ENCODE measurements at places on chromosomes 13 and 19. TPM values are rescaled to one million over a fixed set of nuclear protein-coding genes. Genes with fewer than 3 reads are reported as not detected.

DNA sequence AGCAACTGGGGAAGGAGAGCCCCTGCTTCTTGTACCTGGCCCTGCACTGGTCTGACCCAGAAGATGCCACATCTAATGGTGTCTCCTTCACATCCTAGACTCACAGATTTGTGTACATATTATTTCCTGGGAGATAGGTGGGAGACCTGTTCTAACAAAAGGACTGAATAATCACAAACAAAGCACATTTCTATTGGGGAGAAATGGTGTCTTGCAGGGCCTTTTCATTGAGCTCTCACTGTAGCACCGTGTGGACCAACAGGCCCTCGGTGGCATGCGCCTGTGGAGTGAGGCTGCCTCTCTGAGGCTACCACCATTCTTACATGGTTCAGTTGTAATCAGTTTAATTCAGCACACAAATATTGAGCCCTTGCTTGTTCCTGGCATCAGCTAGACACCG lies 989 bp upstream of the SACS start:
- DNase-seq: no peak

DNA sequence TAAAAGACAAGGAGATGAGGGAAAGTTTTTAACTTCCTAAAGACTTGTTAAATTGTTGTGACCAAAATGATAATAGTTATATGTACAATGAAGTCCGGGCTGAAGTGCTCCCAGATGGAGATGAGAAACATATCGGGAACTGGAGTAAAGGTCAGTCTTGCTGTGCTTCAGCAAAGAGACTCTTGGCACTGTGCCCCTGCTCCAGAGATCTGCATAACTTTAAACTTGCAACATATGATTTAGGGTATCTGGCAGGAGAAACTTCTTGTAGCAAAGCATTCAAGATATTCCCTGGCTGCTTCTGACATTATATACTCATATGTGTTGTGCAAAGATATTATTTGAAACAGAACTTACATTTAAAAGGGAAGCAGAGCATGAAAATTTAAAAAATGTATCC lies 786.6 kb upstream of the SLITRK6 start:
- peak; percentile 26 for DNase-seq

The SMIM44 gene
- polyA plus RNA-seq: 0.28 TPM

The SIGLEC8 gene
- not detected for polyA plus RNA-seq

- DNase-seq: no peak
Observed at GRCh38 chr19:49064768-49065611, at the start of gene NTF4. Gene NTF4 (minus strand): TSS chr19:49064818. CDS start chr19:49061997, 2,821 bp downstream.

DNA sequence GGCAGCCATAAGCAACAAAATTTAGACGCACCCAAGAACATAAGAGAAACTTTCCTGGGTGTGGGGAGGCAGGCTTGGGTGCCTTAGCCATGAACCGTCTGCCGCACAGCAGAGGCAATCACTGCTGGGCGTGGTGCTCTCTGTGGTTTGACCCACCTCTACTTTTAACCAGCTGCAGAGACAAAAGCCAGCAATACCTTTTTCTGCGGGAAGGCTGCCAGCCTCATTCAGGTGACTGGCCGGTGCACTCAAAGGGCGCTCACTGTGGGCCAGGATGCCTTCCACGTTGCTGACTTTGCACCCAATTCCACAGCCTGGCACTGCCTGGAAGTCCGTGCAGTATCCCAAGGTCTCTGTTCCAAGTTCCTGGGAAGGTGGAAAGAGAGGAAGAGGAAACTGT lies 69.1 kb downstream of the ATP7B start:
- no peak for DNase-seq

DNA sequence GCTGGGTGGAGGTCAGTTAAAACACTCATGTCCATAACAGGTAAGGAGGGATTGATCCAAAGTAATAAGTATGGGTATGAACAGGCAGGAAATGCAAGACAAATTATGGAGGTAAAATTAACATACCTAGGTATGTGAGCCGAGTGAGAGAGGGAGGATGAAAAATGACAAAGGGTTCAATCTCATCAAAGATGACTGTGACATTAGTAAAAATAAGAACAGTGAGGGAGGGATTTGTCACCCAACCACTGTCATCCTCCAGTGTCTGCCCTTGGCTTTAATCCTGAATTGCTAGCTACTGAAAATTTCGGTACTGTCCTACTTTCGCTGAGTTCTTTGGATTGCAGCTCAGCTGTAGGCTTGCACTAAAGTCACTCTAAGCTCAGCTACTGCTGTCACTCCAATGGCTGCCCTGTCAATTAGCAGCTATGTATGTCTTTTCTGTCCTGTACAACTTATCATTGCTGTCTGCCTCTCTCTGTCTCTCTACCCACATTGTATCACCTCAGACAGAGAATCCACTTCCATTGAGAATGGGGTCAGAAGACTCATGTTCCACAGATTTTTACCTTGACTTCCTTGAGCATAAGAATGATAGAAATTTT lies 62.5 kb downstream of the LRRC63 start:
- DNase-seq: no peak

DNA sequence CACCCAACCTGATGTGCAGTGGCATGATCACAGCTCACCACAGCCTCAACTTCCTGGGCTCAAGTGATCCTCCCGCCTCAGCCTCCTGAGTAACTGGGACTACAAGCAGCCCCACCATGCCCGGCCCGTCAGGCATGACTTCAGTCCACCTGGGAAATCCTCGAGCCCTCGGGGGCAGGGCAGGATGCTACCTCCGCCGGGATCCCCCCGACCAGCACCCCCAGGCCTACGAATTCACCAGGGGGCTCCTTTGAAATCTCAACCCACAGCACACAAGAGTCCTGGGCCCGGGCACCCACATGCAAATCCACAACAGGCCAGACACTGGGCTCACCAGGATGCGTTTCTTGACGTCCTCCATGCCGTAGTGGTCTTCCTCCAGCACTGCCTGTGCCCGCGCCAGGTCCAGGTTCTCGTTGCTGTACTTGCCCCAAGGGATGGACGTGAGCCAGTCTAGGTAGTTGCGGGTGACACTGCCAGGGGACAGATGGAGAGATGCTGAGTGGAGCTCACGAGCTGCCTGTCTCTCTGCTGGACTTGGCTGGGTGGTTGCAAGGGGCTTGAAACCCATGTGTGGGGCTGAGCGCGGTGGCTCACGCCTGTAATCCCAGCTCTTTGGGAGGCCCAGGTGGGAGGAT lies 10.5 kb downstream of the RPL36 start:
- DNase-seq: no peak

DNA sequence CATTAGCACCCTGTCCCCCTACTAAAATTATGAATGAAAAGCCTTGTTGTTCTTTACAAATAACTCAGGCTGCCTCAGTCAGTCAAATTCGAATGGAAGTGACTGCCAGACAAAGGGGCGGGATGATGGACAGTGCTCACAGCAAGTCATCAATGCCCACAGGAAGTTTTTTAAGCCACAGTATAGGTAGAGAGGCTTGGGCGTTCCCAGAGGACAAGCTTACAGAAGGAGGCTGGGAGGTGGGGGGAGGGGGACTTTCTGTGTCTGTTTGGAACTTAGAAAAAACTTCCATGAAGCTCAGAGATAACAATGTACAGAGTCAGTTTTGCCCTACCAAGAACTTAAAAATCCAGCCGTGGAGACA lies 18.5 kb upstream of the SPRY2 start:
- DNase-seq: no peak

The NLRP4 gene
- polyA plus RNA-seq: not detected

DNA sequence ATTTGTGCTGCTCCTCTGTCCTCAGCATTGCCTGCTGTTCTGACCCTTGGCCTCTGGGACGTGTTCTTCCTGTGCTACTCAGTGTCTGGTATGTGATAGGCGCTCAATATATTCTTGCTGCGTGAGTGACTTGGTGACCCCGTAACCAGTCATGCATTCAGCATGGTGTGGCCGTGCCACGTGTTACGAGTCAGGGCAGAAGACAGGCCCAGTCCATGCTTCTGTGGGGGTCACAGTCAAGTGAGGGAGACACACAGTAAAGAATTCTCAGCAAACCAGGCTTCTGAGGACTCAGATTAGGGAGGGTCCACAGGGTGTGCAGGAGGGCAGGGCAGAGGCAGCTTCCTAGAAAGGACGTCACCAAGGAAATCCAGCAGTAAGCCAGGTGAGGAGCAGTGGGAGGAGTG lies 7.9 kb downstream of the PPP1R37 start:
- DNase-seq: no peak

DNA sequence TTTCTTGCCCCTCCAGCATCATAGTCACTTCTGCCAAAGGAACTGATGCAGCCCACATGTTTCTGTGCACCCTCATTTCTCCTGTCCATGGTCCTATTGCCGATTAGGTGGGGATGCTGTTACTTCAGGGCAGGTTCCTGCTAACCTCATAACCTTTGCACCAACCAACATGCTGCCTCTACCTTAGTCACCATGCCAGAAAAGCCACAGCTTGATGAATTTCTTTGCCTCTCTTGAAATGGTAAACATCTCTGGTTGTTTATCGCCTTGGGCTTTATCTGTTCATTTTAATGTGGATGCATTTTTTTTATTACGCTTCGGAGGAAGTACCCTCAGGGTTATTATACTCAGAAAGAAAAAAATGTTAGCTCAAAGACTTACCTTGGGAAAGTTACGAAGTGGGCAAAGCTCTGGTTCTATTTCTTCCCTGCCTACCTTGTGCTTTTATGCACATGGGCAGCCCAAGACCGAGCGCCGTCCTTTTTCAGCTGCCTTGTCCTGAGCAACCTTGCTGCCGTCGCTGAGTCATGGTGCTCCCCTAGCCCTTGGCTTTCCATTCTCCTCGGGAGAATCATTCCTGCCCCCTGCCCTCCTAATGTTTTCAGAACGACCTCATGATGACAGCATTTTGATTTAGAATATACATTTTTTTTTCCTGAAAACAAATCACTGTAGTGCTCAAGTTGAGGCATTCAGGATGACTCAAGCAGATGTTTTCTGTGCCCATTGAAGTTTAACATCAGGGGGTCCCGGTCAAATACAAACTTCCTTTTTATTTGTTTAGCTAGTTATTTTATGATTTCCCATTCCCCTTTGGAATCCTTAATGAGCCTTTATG lies 280.0 kb downstream of the SHISA2 start:
- DNase-seq: no peak

The CABP5 gene
- not detected for polyA plus RNA-seq

GRCh38 chr13:29940715-29941114 lies 90.3 kb upstream of the UBL3 start:
- no peak for DNase-seq

GRCh38 chr13:26749285-26749684 lies 11.3 kb downstream of the GPR12 start:
- DNase-seq: no peak

- DNase-seq: no peak
Observed at GRCh38 chr19:29383696-29384095, 142.1 kb upstream of the VSTM2B start.

DNA sequence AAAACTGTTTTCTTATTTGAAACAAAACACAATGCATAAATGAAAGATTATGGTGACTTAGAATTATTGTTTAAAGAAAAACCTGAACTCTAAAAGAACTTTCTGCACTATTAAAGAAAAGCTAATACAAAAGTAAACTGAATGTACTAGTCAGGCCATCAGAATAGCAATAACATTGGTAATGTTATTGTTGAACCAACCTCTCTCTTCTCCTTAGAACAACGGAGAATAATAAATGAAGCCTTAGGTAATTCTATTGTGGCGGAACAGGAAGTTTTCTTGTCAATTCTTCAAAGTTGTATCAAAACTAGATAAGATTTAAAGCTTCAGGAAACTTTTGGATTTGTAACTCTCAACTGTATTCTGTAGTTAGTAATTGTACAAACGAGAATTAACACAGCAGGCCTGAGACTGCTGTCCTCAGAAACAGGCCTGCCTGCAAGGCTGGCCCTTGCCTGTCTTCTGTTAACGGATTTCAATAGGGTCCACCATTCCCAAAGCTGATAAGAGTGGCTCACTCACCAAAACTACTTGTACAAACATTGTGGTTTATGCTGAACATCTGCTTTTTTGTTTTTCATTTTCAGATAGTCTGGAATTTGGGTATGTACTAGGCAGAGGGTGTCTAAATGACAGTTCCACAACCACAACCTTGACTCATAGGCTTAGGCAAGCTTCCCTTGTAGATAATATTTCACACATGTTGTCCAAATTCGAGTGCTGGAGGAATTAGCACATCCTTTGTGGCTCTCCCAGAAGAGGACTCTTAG lies 825.8 kb downstream of the GPC5 start:
- DNase-seq: no peak

DNA sequence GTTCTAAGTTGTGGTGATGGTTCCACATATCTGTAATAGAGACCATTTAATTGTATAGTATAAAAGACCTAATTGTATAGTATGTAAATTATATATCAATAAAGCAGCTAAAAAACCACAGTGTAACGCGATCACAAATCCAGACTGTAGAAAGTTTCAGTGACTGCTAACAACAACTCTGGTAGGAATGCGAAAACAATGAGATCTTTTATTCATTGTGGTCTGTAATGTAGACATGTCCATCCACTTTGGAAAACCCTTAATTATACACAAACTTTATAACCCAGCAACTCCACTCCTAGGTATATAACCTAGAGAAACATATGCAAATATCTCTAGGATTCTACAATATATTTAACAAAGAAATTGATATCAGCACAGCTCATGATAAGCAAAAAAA lies 549.5 kb downstream of the SLITRK1 start:
- DNase-seq: no peak

GRCh38 chr19:51740356-51740755 lies 11.3 kb downstream of the FPR1 start:
- no peak for DNase-seq

DNA sequence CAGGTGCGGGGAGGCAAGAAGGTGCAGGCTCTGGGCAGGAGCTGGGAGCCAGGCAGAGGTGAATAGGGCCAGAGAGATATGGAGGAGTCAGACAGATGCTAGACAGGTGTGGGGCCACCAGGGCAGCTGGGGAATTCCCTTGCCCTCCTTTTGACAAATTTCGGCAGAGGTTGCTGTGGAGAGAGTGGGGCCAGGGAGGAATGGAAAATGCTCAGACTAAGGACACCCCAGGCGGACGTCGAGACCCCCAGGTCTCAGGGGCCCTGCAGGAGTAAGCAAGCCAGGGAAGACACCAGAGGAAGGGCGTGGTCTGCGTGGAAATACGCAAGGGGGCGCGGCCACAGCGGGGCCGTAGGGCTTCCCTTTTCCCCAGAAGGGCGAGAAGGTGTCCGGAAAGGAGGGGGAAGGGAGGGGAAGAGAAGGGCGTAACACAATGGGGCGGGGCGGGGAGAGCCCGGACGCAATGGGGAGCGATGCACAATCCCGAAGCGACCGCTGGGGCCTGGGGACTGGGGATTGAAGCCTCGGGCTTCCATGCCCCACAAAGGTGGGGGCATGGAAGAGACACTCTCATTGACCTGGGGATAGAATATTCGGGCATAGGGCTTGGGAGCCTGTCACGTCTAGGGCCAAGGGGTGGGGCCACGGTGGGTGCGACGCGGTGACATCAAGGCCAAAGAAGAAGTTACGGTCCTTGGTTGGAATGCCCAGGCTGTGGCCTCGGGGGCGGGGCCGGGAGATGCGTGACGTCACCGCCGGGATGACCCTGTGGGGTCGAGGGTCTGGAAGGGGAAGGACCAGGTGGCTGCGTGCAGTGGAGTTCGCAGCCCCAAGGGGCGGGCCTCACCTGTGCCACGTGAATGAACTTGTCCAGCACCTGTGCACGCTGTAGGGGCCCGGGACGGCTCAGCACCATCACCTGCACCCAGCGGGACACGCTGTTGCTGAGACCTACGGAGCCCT lies 8.2 kb downstream of the RASGRP4 start:
- no peak for DNase-seq

The ZNF835 gene
- polyA plus RNA-seq: 7.3 TPM

The PSG6 gene
- polyA plus RNA-seq: not detected

All from left renal cortex interstitium (tissue), 4 donors.